ENCODE measurements at places on chromosomes 7 and 10.
A peak's percentile ranks its signal among the peaks of the same experiment; 100 is the strongest.

GRCh38 chr10:30398193-30398592, 35.8 kb upstream of the MAP3K8 start:
- DNase-seq: no peak

GRCh38 chr7:99380032-99380822, 5.7 kb downstream of the ARPC1B start:
- DNase-seq: no peak

GRCh38 chr10:129909531-129910256, 54.4 kb downstream of the EBF3 start:
- DNase-seq: no peak

GRCh38 chr7:136940917-136941316, 72.5 kb downstream of the CHRM2 start:
- DNase-seq: no peak

DNA sequence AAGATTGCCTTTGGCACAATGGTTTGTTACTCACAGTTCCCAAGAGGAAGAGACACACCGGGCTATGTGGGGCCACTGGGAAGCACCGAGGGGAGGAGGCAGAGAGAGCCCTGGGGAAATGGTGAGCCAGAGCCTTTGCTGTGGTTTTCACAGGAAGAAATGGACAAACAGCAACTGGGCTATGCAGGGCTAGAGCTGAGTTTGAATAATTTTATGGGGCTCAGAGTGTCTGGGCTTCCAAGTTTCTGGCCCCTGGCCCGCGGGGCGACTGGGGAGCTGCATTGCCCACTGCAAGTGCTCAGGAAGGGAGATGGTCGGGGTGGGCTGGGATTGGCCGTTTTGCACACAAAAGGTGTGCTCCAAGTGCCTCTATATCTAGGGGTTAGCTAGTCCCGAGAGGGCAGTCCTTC, 92.6 kb downstream of the CHST15 start:
- no peak for DNase-seq

- DNase-seq: no peak
These were observed 121.7 kb downstream of the FANK1 start for GRCh38 chr10:126017961-126018560.

GRCh38 chr7:114818501-114818900, 103.4 kb upstream of the MDFIC start:
- no peak for DNase-seq

- DNase-seq: no peak
These were observed 60.3 kb upstream of the RAB11FIP2 start for GRCh38 chr10:118107040-118107439.

- DNase-seq: no peak
These were observed 62.1 kb downstream of the ZRANB1 start for GRCh38 chr10:125003901-125004467.

DNA sequence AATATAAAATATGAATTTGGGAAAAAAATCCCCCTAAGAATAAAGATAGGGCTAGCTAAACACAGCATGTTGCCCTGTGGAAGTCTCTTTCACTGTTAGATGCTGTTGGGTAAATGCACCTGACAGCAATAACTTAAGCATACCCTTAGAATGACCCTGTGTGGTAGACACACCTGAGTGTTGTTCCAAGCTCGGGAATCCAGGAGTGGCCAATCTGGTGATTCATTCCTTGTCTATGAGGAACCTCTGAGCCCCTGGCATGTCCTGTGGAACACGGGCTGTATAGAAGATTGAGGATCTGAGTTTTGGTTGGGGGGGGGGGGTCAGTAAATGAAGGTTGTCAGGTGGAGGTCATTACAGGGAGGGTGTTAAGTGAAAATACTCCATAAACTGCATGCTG, 730.0 kb upstream of the IGFBP3 start:
- no peak for DNase-seq

DNA sequence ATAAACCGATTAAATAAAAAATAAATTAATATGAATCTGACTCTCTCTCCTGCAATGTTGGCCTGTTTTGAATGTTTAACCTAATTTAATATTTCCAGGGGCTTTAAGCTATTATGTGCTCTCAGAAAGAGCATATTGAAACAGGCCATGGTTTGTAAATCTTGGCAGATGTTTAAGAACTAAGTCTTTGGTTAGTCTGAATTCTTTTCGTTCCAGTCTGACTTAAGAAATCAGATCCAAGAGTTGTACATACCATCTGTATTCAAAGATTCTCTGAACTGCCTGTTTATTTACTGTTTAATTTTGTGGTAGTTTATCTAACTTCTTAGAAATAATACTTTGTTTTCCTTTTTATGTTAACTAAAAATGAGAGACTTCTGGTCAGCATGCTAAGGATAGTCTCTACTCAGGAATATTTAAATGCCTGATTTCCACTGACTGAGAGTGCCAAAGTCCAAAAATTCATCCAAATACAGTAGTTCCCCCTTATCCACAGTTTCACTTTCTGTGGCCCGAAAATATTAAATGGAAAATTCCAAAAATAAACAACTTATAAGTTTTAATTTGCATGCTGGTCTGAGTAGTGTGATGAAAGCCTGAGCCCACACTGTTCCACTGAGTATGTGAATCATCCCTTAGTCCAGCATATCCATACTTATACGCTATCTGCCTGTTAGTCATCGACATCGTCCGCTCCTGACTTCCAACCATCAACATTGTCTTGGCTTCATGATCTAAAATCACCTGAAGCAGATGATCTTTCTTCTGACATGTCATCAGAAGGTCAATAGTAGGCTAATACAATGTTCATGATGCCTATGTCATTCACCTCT, 238.1 kb upstream of the CSTF2T start:
- DNase-seq: no peak

GRCh38 chr10:101113890-101114403, 17.2 kb upstream of the TLX1 start:
- no peak for DNase-seq

DNA sequence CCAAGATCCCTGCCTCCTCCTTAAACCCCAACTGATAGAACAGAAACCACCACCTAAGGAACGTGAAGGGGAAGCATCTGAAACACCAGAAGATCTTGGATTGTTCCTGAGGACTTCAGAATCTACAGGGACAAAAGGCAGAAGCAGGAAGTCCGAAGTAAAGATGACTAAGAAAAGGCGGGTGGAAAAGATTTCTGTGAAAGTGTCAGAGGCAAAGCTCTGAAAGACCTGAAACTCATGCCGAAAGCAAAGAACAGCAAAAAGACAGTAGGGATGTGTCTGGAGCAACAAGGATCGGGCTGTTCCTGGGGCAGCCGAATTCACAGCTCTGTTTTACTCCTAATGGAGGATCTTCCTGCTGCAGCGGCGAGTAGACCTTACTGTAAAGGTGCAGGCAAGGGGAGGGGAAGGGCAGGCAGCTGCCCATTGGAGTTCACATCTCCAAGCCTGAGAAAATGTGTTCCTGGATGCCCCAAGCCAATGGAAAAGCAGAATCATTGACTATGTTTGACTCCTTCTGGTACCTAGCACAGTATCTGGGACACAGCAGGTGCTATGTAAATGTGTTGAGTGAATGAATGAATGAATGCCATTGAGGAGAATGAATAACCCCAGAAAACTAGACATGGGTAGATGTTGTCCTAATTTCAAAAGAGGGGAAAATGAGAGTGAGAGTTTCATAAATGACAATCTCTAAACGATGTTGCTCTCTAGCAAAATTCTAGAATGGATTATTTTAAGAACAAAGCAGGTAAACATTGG, 40.4 kb downstream of the PDIA4 start:
- no peak for DNase-seq

- DNase-seq: no peak
These were observed 599.2 kb upstream of the PCDH15 start for GRCh38 chr10:55400075-55400849.

DNA sequence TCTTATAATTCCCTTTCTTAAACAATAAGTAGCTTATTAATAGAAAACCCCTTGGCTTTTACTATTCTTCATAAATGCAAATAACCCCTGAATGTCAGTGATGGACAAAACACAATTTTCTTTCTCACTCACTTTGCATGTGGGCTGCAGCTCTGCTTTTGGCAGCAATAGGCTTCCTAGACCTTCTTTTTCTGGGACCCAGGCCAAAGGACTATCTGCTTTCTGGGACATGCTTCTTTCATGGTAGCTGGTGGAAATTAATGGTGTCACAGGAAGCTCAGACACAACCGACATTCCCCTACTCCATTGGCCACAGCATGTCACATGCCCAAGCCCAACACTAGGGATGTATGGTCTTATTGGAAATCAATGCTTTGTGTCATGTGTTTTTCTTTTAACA, 134.3 kb upstream of the MDFIC start:
- no peak for DNase-seq

- no peak for DNase-seq
These were observed 162.7 kb downstream of the DIP2C start for GRCh38 chr10:526651-527312.

DNA sequence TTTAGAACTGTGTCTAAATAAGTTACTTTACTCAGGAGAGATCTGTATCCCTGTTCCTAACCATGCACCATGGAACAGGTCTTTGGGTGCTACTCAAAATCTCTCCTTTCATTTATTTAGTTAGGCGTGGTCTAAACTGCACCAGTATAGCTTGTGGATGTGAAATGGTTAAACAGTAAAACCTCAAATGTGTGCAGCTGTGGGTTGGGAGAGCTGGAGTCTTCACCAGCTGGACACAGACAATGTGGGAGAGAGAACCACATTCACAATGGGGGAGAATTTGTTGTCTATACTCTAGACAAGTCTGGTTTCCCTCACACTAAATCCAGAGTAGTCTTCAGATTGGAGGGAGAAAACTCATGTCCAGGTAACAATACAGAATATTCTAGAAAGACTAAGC, 31.2 kb upstream of the IKZF1 start:
- DNase-seq: no peak

DNA sequence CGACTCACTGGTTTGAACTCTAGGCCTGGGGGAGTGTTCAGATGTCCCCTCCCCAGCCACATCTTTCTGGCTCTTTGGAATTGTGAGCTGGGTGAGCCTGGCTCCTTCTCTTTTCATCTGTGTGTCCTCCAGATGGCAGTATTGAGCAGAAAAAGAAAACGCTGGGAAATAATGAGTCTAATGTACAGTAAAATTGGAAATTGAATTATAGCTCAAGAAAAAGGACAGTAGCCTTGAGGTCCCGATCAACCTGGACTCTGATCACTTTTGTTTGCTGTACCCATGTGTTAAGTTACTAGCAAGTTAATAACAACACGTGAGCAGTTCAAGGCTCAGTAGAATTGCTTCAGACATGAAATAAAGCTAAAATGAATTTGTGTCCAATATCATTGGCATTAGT, 77.9 kb downstream of the SNX10 start:
- DNase-seq: no peak

GRCh38 chr7:148982654-148983199, 45.6 kb downstream of the PDIA4 start:
- DNase-seq: no peak

DNA sequence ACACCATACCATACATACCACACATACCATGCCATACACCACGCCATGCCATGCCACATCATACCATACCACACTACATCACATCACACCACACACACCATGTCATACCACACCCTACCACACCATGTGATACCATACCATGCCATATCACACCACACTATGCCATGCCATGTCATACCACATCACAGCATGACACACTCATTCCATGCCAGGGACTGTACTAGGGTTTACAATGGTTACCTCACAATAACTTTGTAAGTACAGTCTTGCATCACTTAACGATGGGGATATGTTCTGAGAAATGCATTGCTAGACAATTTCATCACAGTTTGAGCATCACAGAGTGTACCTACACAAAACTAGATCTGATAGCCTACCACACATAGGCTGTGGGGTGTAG, 14.5 kb downstream of the PYROXD2 start:
- no peak for DNase-seq

- DNase-seq: peak; percentile 30
These were observed 47.3 kb downstream of the MYPN start for GRCh38 chr10:68156373-68157185.

GRCh38 chr7:154450451-154450850, 398.3 kb downstream of the DPP6 start:
- DNase-seq: no peak

GRCh38 chr7:134473861-134474291, 15.0 kb upstream of the AKR1B1 start:
- no peak for DNase-seq

DNA sequence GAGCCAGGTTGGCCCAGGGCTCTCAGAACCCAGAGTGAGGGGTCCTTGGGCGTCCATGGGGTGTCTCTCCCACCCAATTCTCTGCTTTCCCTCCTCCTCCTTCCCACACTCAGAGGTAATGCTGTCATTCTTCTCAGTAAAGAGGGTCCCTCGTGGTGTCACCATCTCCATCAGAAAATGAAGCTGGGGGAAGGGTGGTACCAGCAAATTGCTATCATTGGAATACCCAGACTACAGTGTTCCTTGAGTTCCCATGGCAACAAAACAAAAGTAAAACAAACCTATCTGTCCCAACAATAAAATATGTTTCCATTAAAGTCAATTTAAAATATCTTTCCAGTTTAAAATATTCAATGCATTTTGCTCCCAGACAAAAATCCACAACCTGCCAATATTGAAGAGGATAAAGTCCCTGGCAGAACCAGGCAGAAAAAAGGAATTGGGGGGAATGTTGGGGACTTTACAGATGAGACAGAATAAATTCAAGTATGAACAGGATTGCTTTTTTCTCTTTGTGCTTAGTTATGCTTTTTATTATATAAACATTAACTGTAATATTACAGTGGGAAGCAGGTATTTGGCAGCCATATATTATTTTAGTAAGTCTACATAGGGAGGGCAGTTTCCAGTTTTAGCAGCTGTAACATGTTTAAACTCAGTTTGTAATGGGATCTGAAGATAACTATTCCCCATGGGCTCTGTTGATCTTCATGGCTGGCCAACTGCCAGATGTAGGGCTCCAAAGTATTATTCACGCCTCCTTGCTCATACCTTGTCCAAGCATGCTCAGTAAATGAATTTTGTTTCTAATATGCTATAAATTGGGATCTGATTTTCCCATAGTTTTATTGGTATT, 182.1 kb downstream of the ARID5B start:
- no peak for DNase-seq

DNA sequence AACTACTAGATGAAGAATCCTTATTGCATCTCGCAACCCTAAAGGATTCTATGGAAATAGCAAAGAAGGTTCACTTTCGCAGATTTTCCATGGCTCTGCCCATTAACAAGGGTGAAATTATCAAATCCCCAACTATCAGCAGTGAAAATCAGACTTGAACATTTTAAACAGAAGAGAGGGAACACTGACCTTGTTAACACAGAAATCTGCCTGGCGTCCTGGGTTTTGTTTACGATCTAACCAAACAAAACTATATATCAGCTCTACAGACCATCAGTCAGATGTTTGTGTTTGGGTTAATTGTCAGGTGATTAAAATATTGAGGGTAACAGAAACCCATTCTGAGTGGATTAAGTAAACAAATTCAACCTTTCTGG, 1.9 kb downstream of the CTTNBP2 start:
- no peak for DNase-seq

DNA sequence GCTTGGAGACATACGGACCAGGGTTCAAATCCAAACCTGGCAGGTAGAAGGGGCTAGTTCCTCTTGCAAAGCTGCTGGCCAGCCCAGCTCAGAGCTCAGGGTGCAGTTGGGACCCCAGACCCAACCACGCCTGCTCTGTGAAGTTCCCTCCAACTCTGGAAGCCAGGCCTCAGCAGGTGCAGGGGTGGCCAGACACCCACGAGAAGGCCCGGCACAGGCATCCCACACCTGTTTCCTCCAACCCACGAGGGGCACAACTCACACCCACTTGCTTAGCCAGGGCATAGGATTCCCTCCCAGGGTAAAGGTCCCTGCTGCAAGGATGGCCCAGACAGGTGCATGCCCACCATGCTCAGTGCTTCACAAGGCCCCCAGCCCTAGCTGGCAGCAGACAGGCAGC, 262.4 kb downstream of the GRID1 start:
- no peak for DNase-seq

- DNase-seq: no peak
These were observed 266.4 kb downstream of the SORCS3 start for GRCh38 chr10:104907521-104907920.
